ENCODE measurements at places on chromosomes 12 and 14.

- no peak for DNase-seq
Observed at GRCh38 chr12:19576506-19577280, 137.4 kb downstream of the AEBP2 start.

DNA sequence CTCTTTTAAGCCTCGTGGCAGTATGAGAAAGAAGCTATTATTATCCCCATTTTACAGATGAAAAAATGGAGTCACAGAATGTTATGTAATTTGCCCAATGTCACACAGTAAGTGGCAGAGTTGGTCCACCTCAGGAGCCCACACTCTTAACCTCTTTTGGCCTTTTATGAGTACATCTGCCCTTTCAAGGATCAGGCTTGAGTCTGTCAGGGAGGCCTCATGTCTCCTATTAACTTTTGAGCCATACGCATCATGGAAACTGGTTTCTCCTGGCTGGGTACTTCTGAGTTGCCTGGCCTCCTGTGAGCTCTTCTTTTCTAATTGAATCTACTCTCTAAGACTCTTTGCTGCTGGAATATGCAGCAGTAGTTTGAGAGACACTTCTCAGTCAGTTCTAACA, 101.7 kb downstream of the BICD1 start:
- no peak for DNase-seq

- DNase-seq: no peak
Observed at GRCh38 chr12:56143217-56143616, 9.2 kb upstream of the MYL6B start.

GRCh38 chr12:1093166-1093751, 102.2 kb downstream of the ERC1 start:
- peak; percentile 15 for DNase-seq

DNA sequence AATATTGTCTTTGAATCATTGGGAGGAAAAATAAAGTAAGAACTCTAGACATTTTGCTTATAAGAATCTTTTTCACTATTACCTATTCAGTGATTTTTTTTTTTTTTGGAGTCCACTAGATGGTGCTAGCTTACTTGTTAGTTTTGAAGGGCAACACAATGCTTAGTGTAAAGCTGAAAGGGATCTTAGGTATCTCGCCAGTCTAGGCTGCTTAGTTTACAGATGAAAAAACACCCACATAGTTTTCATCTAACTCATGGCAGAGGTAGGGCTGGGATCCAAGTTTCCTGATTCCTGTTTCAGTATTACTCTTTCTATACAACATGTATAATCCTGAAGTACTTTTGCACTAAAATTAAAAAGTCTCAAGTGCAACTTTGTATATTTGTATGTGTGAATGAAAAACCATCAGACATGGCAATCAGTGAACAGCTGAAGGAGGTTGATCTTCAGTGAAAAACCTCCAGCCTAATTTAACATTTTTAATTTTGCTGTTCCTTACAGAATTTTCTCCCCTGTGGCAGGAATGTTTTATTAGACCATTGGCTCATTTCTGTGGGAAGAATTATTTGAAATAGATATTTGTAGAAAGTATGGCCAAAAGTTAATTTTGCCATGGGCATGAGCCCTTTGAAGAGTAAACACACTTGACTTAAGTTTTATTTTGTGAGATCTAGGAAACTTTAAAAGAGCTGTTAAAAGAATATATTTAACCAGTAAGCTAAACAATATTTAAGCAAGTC, 40.7 kb downstream of the LRRIQ1 start:
- no peak for DNase-seq

DNA sequence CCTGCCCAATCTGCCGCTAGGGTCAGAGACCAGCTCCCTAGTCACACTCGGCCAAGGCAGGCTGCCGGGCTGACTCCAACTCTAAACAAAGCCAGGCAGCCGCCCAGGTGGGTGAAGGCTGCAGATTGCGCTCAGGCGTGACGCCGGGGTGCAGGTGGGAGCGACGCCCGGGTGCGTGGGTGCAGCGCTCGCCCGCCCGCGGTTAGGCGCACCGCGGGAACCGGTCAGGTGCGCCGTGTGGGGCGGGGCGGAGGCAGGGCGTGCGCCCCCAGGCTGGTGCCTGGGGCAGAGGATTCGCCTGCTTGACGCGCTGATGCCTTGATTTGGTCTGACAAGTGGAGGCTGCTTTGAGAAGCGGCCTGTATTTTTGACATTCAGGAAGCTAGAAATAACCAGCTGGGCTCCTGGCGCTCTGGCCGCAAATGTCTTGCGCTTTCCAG, 126.7 kb upstream of the HIF1A start:
- peak; percentile 66 for DNase-seq

DNA sequence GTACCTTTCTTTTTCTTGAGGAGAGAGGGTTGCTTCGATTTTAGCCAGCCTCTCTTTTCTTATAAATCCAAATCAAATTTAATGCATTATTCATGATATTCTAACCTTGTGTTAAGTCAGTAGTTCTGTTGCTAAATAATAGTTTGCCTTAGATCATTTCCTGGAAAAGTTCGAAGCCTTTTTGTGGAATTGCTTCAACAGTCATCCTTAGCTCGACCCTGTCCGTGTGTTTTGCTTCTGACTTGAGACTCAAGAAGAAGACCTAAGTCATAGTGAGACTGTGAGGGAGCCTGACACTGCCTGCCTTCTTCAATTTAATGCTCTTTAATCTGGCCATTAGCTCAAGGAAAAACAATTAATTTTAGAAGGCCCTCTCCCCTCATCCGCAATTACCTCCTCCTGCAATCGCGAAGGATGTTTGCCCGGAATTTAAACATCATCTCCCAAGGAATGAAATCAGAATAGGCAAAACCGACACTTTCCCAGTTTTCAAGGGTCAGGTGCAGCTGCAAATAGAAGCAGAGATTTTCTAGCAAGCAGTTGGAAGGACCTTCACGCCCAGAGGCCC, 453 bp upstream of the SLC4A8 start:
- DNase-seq: no peak

GRCh38 chr14:81455390-81455789, 55.3 kb upstream of the STON2 start:
- no peak for DNase-seq

DNA sequence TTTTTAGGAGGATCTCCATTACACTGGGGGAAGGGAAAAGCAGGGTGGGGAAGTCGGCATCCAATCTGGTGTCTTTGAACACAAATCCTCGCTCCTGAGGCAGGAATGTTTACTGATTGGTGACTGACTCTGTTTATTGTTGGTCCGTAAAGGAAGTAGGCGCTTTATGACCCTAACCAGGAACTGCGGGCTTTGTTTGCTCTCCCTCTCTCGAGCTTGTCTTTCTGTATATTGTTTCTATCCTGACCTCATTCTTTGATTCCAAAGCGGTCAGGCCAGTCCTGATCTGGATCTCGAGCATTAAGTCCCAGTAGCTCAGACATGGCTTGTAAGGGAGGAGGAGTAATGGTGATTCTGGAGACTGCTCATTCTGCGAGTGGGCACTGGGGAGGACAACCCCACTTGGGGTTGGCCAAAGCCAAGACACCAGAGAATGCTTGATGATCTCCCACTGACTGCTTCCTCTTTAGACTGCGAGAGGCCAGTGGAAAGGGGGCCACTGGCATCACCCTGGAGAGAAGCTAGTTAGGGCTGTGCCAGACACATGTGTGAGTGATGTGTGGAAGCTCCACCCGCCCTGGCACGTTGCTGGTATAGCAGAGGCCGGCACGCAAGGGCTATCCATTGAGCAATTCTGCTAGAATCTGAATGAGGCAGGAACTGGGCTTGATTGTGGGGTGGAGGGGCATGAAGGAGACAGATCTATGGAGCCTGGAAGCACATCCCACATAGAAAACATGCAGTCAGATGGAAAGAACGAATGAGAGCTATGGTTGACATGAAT, 194.6 kb downstream of the PAX9 start:
- DNase-seq: no peak

- DNase-seq: no peak
Observed at GRCh38 chr12:79255288-79255687, 390.7 kb downstream of the SYT1 start.

- peak; percentile 39 for DNase-seq
Observed at GRCh38 chr14:25400607-25401206, 350.8 kb upstream of the STXBP6 start.

GRCh38 chr12:62631471-62632410, 165.1 kb downstream of the MON2 start:
- DNase-seq: peak; percentile 23

DNA sequence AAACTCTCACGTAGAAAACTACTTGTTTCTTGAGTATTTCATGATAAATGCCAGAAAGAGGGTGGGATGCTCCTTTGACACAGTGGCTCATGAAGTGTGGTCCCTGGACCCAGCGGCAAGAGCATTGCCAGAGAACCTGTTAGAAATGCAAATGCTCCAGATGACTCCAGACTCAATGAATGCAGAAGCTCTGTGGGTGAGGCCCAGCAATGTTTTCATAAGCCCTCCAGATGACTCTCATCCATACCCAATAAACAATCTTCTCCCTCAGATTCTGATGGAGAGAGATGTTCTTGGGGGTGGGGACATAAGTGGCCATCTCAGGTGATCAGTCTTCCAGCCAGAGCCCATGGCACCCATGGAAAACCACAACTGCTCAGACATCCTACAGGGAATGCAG, 88.9 kb downstream of the SMOC1 start:
- DNase-seq: no peak

DNA sequence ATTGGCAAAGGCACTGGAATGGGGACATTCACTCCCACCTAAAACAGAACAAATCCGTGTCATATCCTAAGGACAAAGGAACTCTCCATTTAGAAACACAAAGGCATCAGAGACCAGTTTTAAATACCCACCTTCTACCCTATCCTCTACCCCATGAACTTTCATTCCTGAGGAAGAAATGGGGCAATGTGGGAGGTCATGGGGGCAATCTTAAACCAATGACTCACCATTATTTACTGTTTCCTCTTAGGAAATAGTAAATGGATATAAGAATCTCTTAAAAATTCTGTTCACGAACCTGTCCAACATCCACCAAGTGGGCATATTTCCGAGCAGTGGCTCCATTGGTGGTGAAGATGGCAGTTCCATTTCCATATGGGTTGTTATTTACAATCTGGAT, 19.4 kb downstream of the ALDH6A1 start:
- no peak for DNase-seq

GRCh38 chr14:22664261-22664660, 20.1 kb upstream of the OR6J1 start:
- no peak for DNase-seq

- DNase-seq: no peak
Observed at GRCh38 chr14:76149196-76149595, 2.5 kb upstream of the GPATCH2L start.

DNA sequence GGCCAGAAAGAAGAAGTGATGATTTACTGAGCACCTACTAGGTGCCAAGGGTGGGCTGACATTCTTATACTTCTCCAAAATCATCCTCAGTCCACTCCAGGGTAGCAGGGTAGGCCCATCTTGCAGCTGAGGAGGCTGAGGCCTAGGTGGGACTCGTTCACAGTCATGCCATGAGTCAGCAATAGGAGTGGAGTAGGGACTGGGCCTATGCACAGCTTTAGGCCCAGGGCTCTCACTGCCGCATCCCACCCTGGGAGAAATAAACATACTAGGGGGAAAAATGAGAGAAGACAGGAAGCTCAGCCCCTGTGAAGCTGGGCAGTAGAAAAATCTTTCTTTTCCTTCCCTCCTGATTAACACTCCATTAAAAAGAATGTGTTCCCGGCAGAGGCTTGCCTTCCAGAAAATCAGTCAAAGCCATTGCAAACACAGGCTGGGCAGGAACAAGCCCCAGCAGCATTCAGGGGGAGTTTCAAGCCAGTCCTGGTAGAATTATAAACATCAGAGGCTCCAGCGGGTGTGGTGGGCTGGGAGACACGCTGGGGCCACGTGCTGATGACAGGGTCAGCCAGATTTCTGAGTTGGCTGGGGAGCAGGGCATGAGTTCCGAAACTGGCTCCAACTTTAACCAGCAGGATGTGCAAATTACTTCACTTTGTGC, 1.8 kb downstream of the HSPB8 start:
- DNase-seq: no peak

DNA sequence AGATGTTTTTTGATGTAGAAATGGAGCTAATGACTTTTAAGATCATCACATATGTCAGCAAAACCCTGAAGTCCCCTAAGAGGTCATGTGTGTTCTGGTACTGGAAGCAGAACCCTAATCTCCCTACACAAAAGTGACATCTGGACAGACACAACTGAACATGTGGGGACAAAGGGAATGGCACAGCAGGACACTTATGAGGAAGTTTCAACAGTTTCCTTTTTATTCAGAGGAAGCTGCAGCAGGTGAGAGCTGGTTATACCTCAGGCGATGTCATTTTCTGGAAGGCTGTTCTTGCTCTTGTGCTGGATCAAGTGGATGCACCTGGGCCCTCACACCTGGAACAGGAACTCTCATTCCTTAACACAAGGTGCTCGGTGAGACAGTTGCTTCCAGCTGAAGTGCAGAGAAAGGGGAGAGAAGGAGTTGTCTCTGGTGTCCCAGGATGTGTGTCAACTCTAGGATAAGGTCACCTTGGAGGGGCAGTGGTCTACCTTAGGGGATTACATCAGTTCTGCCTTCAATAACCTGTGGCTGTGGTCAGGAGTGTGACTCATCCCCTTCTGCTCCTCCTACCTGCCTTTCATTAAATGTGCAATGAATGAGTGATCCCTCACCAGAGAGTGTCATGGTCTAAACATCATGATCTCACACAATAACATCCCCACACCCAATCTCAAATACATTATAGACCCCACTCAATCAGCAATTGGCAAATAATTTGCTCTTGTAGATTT, 463.4 kb downstream of the TMEM121 start:
- peak; percentile 47 for DNase-seq

DNA sequence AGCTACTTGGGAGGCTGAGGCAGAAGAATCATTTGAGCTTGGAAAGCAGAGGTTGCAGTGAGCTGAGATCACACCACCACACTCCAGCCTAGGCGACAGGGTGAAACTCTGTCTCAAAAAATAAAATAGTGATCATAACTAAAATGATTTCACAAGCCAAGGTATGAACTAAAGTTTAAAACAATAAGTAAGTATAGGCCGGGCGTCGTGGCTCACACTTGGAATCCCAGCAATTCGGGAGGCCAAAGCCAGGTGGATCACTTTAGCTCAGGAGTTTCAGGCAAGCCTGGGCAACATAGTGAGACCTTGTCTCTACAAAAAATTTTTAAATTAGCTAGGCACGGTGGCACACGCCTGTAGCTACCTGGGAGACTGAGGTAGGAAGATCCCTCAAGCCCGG, 27.4 kb downstream of the BLTP3B start:
- DNase-seq: no peak

GRCh38 chr14:64061115-64061514, 208.3 kb downstream of the SYNE2 start:
- DNase-seq: no peak

DNA sequence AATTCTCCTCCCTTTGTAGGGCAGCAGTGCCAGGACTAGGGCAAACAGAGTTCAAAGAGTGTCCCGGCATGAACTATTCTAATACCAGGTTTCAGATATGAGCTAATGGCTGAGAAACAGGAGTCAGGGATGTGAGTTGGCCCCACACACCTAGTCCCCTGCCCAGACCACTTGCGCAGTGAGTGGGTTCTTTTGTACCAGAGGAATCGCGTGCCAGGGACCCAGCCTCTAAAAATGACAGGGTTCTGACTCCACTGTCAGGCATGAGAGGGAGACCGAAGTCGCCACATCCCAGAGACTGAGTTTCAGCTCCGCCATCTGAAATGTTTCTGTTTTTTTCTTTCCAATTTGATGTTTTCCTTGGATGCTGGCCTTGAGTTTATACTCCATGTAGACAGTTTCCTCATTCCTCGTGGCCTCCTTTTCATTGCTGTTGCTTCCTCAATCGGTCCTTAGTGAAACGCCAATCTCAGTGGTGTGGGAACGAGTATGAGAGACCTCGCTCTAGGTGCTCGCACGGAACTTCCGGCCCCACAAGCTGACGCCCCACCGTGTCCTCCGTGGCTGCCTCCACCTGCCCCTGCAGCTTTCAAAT, 31.5 kb downstream of the FBXL14 start:
- DNase-seq: no peak

Data from stimulated activated naive CD8-positive, alpha-beta T cell treated with anti-CD3 and anti-CD28 coated beads, Interleukin-15, Interleukin-2, amounts not matched to agents 100 U/mL and 50 U/mL, for 24 hours (primary cell).